ENCODE measurements at places on chromosomes 1 and 21. TPM values are rescaled to one million over a fixed set of nuclear protein-coding genes. Genes with fewer than 3 reads are reported as not detected.
A peak's percentile ranks its signal among the peaks of the same experiment; 100 is the strongest.

DNA sequence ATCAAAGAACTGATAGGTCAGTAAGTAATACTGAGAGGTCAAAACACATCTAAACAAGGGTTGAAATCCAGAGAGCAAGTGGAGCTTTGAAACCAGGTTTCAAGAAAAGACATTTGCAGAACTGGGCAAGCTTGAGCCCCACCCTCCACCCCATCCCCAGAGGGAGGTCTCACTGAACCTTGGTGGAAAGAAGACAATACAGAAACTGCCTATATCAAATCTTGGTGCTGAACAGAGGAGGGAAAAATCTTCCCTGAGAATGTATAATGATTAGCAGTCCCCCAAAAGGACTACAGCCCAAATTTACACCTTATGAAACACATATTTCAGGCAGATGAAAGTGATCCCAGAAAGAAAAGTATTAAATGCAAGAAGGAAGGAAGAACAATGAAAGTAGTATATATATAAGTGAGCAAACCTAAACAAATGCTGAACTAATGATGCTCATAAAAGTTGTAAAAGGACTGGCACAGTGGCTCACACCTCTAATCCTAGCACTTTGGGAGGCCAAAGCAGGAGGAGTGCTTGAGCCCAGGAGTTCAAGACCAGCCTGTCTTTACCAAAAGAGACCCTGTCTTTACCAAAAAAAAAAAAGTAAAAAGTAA is 12.4 kb downstream of the ZBTB17 start:
- DNase-seq: no peak

- DNase-seq: no peak
Observed at GRCh38 chr1:31811605-31812004, 4.2 kb downstream of the SPOCD1 start.

CFHR4 gene
- total RNA-seq: not detected

PIAS3 gene
- total RNA-seq: 14.6 TPM

- DNase-seq: no peak
Observed at GRCh38 chr1:205792481-205792881, 17.2 kb upstream of the RAB29 start.

- no peak for DNase-seq
Observed at GRCh38 chr1:7287013-7287412, 484.1 kb upstream of the VAMP3 start.

KRTAP19-1 gene
- total RNA-seq: not detected

DNA sequence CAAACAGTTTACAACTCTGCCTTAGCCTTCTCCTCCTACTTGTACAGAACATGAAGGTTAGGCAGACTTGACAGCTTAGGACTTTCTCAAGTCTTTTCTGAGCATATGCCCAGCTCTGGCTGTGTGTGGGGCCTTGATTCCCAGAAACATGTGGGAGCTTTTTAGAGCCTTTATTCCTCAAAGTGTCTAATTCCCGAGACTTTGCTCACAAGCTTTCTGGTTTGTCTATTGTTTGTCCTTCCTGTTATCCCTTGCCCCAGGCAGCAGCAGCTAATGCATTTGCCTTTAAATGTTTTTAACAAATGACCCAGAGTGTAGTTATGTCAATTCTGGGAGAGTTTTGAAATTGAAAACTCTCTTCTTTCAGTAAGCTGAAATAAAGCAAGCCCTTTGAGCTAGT is 29.2 kb downstream of the ST7L start:
- DNase-seq: no peak

DNA sequence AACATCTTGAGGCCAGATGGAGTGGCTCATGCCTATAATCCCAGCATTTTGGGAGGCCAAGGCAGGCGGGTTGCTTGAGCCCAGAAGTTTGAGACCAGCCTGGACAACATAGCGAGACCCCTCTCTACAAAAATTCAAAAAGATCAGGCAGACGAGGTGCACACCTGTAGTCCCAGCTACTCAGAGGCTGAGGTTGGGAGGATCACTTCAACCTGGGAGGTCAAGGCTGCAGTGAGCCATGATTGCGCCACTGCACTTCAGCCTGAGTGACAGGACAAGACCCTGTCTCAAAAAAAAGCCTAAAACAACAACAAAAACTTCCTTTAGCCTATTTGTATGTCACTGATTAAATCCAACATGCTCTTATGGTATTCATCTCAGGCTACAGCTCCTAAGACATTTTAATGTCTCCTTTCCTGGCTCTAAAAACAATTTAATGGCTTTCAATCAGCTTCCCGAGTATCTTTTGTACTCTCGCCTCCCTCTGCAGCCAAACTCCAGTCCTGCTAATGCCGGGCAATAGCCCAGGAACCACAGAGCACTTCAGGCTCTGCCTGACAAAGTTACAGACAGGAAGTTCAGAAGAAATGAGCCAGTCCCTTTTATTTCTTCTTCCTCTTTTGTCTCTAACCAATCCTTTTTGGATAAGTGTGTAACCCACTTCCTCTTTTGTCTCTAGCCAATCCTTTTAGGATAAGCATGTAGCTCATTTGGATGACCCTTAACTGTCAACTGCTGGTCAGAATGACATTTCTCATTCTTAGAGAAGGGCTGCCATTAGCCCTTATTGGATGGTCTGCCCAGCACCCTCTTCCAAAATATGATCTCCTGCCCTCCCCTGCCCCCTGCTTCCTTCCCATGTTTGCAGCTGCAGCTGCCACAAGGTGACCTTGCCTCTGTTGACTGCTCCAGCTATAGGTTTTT is 6.6 kb upstream of the DOP1B start:
- peak; percentile 38 for DNase-seq

DNA sequence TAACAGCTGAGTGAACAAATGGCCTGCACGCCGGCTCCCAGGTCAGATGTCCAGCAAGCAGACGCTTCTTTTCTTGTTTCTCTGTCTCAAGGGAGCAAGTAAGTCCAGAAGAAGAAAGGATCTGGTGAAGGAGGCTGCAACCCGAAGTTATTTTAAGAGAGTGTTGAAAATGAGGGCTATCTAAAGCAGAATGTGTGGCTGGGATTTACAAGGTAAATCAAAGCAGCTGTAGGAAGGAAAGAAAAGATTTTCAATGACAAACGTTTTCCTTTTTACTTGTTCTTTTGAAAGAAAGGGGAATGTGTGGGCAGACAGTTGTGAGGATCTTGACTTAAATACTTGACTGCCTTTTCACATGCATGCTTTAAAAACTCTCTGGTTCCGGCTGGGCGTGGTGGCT is 311.5 kb downstream of the KIF26B start:
- DNase-seq: no peak

GRCh38 chr1:229012823-229013222 is 258.1 kb upstream of the RAB4A start:
- no peak for DNase-seq

Data from left ventricle myocardium inferior (tissue), 1 donor.